Stimulated activated CD4-positive, alpha-beta T cell treated with anti-CD3 and anti-CD28 coated beads, TNF-alpha, amount 100 ng/mL, for 1 hour (primary cell): ENCODE measurements at places on chromosomes 6 and 20.

GRCh38 chr6:25064006-25064405, 128.2 kb upstream of the RIPOR2 start:
- no peak for DNase-seq

DNA sequence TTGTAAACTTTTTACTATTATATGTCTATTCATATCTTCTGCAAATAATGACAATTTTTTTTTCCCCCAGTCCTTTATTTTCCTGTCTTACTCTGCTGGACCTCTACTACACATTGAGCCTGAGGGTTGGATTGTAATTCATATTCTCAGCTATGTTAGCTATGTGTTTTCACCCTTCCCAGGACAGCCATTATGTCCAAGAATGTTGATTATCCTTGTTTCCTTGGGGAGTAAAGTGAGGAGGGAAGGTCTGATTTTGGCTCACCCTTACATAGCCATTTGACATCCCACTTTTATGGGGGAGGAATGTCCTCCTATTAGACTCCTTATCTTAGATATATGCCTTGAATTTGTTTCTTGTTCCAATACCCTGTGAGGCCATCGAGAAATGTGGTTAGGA, 17.6 kb upstream of the TBC1D32 start:
- no peak for DNase-seq

- DNase-seq = no peak
Observed at GRCh38 chr20:49187330-49187850, 744 bp downstream of the STAU1 start.

DNA sequence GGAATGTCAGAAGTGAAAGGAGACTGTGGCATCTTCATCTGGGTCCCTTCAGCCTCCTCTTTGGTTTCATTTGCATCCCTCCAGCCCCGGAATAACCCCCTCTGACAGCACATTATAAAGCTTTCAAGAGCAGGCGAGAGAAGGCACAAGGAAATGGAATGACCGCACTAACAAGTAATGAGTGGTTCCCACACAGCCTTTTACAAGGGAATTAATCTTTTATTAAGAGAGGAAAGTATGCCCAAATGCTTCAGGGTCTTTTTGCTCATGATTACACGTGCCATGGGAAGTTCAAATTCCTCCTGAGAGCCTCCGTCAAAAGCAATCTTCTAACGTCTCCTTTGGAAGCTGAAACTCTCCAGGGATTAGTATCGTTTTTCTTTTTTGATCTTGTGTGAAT, 347.0 kb downstream of the BTBD3 start:
- DNase-seq = no peak

DNA sequence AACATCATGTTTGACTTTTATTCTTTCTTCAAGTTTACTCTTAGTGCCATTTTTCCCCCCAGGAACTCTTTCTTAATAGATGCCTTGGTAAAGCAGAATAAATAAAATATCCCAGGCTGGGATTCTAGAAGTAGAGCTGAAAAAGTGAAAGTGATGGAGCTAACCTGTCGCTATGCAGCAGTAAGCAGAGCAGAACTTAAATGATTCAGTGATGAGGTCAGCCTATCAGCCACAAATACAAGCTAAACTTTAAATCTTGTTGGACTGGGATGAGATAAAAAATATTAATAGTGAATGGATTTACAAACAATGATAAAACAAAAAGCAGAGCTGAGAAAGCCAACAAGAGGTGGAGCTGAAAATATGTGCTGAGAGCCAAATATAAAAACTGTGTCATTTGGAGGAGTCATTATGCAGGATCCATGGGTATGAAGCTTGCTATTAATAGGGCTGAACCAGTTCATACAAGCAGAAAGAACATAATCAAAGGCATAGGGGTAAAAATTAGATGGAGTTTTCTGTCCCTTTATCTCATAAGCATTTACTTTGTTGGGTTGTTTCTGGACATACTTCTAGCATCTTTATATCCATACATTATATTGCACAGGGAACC, 877.8 kb downstream of the EPHA7 start:
- DNase-seq = no peak

- no peak for DNase-seq
Observed at GRCh38 chr6:132548746-132549463, 3.6 kb upstream of the TAAR8 start.

GRCh38 chr20:40276301-40276700, 412.7 kb downstream of the MAFB start:
- no peak for DNase-seq

GRCh38 chr6:85388531-85388930, 61.4 kb upstream of the NT5E start:
- DNase-seq = no peak

DNA sequence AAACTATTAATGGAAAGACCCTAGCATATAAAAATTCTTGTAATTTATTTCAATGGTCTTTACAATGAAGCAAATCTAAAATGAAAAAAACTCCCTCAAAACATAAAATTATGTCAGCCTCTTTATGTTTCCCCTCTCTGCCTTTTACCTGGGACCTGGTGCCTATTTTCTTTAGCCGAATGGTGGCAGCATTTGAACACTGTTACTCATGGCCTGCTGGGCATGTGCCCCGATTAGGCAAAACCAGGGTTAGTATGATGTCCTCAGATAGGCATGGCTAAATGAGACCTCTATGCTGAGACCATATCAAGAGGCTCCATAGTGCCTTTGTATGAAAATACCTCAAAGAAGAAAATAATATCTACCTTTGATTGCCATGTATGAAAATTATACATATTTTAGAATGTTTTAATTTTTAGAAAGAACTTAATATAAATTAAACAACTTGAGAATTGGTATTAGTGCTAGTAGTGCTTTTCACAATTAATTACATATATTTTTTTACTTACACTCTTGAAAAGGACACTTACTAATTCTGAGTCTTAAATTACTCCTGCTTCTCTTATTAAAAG, 22.5 kb upstream of the C6orf58 start:
- DNase-seq = no peak

- no peak for DNase-seq
Observed at GRCh38 chr20:39661833-39662232, 699.7 kb downstream of the DHX35 start.

DNA sequence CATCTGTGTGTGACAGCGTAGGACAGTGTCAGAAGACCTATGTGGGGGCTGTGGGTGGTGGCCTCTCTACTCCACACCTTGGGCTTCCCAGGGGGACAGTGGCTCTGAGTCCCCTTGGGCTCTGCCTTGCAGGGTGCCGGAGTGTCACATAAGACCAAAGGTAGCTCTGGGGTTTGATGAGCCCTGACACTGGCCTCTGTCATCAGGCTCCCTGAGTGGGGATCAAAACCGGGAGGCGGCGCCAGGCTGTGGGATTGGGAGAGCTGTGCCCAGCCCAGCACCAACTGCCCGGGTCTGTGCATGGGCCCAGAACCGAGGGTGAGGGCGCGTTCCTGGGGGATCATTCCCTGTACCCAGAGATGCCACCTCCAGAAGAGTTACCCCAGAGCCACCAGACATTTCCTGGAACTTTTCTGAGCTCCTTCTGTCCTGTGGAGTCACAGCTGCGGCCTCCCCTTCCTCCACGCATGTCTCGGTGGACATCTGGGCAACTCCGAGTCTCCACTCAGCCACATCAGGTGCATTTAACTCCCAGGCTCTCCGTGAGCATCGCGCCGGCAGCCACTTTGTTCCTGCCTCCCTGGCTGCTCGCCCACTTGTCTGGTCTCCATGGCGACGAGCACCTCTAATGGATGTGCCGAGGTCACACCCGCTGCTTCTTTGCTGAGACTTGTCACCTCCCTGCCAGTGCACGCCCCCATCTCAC, 94.7 kb downstream of the TMEM242 start:
- DNase-seq = no peak

- no peak for DNase-seq
Observed at GRCh38 chr6:17392978-17393891, at the start of gene CAP2. Gene CAP2, plus strand, starts transcription at chr6:17393595. Its CDS starts 27,961 bp downstream, at chr6:17421556.

GRCh38 chr6:44126320-44127149, 717 bp downstream of the MRPL14 start:
- peak; percentile 44 for DNase-seq

GRCh38 chr20:11807054-11808048, 110.3 kb upstream of the BTBD3 start:
- DNase-seq = no peak

- DNase-seq = no peak
Observed at GRCh38 chr6:129251669-129252376, 368.9 kb downstream of the LAMA2 start.

DNA sequence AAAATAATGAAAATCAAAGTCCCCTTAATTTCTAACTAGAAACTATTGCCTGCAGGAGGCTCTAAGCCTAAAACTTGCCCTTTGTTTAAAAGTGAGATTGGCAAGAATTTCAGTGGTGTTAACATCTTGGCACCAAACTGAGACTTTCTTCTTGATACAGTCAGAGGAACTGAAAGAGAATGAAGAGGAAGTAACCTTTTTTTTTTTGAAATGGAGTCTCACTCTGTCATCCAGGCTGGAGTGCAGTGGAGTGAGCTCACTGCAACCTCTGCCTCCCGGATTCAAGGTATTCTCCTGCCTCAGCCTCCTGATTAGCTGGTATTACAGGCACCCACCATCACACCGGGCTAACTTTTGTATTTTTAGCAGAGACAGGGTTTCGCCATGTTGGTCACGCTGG, 3.6 kb downstream of the DOP1A start:
- DNase-seq = no peak

DNA sequence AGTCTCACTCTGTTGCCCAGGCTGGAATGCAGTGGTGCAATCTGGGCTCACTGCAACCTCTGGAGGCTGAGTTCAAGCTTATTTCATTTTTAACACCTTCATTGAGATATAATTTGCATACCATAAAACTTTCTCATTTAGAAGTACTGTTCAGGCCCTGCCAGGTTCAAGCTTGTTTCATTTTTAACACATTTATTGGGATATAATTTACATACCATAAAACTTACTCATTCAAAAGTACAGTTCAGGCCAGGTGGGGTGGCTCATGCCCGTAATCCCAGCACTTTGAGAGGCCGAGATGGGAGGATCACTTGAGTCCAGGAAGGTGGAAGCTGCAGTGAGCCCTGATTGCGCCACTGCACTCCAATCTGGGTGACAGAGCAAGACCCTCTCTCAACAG, 5.5 kb downstream of the OR2B6 start:
- no peak for DNase-seq

- no peak for DNase-seq
Observed at GRCh38 chr6:46044881-46045617, 29.4 kb upstream of the CLIC5 start.

GRCh38 chr20:50635676-50636600, 55.4 kb downstream of the RIPOR3 start:
- peak; percentile 13 for DNase-seq

GRCh38 chr20:11235058-11235457, 561.3 kb upstream of the JAG1 start:
- DNase-seq = no peak
